ENCODE measurements at places on chromosomes 6 and 20. TPM values are rescaled to one million over a fixed set of nuclear protein-coding genes. Genes with fewer than 3 reads are reported as not detected.

DNA sequence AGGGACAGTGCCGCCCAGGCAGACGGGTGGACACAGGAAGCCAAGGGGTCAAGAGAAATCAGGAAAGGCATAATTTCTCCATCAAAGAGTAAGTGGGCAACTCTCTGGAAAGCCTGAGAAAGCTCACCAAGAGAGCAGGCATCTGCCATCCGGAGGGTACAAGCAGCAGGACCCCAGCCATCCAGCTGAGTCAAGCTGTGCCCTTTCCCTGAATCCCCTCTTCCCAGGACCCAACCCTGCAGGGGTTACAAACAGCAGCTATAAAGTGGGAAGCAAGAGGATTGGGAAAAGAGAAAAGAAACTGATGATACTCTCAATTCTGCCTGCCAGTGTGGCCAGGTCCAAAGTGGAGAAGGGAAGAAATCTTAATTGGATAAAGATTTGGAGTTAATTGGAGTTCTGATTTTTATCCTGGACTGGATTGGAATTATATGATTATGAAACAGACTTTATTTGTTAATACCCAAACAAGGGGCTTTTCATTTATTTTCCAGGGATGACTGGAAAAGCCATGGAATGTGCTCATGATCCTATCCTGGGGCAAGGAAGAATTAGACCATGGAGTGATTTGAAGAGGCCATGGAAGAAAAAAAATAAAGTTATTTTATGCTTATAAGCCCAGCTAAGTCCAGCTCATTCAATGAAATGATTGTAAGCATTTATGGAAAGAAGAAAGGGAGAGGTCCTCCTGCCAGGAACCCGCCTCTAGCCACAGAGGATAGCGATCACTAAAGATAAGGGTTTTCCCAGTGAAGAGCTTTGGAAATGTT, 34.9 kb downstream of the NHLRC1 start:
- DNase-seq = no peak

GRCh38 chr6:68891419-68891818, 256.3 kb downstream of the ADGRB3 start:
- DNase-seq = no peak

- DNase-seq = no peak
Observed at GRCh38 chr6:22807261-22807660, 237.9 kb downstream of the HDGFL1 start.

GRCh38 chr6:150492941-150493340, 106.7 kb upstream of the PLEKHG1 start:
- peak; percentile 19 for DNase-seq

The WFDC2 gene
- total RNA-seq = not detected

The KCNG1 gene
- 3.0 TPM for total RNA-seq

The TMC2 gene
- total RNA-seq = not detected

The MLIP gene
- not detected for total RNA-seq

Measured in fibroblast of villous mesenchyme (primary cell).